ENCODE measurements at places on chromosomes 5 and 9.

DNA sequence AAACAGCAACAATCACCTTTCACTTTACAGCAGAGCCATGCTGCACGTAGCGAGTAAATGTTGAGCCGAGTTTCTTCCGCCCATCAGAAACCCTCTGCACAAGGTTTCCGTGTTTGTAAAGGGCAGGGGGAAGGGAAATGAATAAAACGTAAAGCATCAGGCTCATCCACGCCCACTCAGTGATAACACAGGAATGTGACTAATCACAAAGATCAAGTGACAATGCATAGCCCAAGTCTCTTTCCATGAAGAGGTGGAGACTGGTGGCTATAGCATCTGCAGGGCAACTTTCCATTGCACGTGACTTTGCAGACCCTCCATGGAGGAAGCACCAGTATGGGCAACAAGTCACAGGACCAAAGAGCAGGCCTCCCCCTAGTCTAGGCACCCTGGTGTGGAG, 56.6 kb downstream of the CAMSAP1 start:
- DNase-seq, result no peak

- DNase-seq, result no peak
These were observed 212.5 kb downstream of the CFAP90 start for GRCh38 chr5:7638456-7638855.

DNA sequence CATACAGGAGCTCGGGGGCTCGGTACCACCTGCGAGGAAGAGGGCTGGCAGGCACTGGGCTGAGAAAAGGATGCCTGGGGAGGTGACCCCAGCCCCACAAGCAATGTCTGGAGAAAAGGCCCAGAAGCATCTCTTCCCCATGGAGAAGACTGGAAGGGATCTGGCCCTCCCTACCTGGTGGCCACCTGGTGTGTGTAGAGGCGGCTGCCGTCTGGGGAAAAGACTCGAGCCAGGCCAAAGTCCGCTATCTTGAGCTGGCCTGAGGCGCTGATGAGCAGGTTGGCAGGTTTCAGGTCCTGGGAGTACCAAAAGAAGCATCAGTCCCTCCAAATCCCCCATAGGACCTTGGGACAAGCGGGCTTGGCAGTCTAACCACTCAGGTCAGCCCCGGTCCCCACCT, 3.7 kb downstream of the CDK20 start:
- DNase-seq, result no peak

GRCh38 chr5:139543423-139543991, 17.6 kb upstream of the UBE2D2 start:
- DNase-seq, result peak; percentile 82

DNA sequence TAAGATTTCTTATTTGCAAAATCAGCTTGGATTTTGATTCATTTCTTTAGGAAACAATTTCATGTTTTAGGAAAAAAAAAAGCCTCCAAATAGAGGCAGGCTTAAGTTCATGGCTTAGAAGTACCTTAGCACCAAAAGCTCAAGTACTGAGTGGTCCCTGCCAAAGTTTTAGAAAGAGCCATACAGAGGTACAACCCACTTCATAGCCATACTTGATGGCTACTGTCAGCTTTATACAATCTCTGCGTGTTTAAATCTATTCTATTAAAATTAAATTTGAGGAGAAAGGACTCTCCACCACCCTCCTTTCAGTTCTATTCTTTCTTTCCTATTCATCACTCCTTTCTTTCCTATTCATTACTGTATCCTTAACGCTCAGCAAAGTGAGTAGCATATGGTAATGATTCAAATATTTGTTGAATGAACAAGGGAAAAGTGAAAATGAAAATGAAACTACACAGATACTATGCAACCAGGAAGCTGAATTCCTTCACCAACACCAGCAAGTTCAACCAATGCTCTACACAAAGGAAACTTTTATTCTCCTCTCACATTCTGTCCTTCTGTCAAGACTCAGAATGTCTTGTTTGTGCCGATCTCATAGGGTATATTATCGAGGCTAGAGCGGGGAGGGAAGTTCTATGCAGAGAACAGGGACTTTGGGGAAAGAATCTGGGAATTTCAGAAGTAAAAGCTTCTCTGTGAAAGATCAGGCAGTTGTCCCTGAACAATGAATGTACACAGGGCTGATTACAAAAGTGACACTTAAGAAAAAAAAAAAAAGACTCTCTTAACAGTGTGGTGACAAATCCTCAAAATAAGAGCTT, 138.6 kb upstream of the SPEF2 start:
- no peak for DNase-seq

DNA sequence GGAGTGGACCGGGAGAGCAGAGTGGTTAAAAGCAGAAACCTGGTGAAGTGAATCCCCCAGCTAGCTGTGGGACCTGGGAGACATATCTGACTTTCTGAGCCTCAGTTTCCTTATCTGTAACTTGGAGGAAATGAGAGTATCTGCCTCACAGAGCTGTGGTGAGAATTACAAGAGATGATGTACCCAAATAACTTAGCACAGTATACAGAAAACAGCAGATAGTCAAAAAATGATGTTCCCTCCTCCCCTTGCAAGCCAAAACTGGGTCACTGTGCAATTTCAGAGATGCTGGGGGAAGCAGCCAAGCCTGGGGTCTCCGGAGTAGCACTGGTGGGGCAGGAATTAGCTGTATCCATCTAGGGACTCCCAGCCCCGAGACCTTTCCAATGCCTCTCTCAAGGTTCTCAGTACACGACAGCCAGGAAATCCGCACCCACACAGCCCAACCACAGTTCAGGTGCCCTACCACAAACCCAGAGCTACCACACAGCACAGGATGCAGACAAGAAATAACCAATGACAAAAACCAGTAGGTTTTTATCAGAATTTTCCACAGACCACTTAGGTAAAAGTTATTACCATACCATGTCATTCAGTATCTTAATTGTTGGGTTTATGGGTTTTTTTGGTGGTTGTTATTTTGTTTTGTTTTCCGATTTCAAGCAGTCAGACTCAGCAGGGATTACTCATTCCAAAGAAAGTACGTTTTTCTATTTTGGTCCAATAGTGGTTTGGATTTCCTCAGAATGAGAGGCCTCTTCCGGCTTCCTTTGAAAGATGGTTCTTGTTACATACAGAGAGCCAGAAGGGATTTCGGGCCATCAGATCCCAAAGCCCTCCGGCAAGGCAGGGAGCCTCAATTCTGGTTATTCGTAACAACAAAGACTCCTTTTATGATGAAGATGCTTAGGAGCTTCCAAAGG, 4.9 kb upstream of the HRH2 start:
- DNase-seq, result peak; percentile 32

GRCh38 chr5:36252722-36253365, 11.1 kb upstream of the NADK2 start:
- no peak for DNase-seq

- peak; percentile 59 for DNase-seq
These were observed 1.7 kb upstream of the RXRA start for GRCh38 chr9:134324359-134325095.

DNA sequence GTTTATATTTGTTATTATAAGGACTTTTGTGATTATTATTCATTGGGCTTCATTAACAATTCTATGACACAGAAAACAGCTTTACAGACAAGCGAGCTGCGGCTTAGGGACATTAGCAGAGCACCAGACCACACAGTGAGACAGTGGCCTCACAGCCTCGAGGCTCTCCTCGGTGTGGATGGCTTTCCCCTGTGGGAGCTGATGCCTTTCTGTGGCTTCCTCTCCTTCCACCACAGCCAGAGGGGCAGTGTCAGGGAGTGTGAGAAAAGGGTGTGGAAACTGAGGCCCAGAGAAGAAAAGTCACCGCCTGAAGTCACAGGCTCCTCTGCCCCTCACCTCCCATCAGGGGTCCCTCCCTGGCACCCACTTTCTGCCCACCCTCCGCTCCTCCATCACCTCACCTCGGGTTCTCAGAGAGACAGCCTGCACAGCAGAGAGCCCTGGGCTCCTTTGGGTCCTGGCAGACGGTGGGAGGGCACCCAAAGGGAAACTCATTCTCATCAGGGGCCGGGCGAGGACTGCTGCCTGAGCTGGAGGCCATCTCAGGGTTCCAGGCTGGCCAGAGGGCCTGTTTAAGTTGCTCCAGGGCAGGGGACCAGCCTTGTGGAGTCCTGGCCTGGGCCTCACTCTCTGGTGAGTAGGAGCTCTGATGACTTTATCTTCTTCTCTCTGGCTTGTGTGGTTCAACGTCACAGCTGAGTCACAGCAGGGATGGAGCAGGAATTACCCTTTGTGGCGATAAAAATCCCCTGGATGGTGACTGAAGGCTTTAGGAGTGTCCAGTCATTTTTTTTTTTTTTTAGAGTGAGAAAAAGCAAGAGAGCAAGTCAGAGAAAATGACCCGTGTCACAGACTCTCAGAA, 830 bp downstream of the TRAF1 start:
- DNase-seq, result peak; percentile 28
